Fibroblast of pulmonary artery (primary cell): ENCODE measurements at places on chromosomes 7 and 10.

DNA sequence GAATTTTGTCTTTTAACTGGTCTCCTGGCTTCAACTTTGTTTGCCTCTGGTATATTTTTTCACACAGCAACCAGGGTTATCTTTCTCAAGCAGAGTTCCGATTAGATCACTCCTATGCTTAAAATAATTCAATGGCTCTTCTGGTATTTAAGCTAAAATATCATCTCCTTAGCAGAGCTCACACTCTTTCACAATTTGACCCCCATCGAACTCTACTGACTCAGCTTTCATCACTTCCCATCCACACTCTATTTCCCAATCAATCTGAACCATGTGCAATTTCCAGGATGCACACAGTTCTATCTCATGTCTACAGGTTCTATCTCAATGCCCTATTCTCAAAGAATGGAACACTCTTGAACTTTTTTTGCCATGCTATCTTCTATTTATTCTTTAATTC lies 809.5 kb downstream of the GRID1 start:
- peak; percentile 24 for DNase-seq

- no peak for DNase-seq
These were observed 575.0 kb upstream of the MGMT start for GRCh38 chr10:128892005-128892404.

- peak; percentile 74 for DNase-seq
These were observed 4.9 kb downstream of the ZNF277 start for GRCh38 chr7:112211348-112211907.

- DNase-seq = no peak
These were observed 108.7 kb downstream of the TBXAS1 start for GRCh38 chr7:139937715-139938114.

DNA sequence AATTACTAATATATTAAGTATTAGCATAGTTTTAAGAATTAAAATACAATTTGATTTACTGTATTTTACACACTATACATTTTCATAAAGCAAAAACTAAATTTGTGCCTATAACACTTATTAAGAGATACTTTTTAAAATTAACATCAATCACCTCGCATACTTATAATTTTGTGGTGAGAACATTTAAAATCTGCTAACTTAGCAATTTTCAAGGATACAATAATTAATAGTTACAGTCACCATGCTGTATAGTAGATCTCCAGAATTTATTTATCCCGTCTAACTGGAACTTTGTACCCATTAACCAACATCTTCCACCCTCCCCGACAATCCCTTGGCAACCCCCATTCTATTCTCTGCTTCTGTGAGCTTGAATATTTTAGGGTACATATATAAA lies 47.5 kb downstream of the RELN start:
- no peak for DNase-seq

DNA sequence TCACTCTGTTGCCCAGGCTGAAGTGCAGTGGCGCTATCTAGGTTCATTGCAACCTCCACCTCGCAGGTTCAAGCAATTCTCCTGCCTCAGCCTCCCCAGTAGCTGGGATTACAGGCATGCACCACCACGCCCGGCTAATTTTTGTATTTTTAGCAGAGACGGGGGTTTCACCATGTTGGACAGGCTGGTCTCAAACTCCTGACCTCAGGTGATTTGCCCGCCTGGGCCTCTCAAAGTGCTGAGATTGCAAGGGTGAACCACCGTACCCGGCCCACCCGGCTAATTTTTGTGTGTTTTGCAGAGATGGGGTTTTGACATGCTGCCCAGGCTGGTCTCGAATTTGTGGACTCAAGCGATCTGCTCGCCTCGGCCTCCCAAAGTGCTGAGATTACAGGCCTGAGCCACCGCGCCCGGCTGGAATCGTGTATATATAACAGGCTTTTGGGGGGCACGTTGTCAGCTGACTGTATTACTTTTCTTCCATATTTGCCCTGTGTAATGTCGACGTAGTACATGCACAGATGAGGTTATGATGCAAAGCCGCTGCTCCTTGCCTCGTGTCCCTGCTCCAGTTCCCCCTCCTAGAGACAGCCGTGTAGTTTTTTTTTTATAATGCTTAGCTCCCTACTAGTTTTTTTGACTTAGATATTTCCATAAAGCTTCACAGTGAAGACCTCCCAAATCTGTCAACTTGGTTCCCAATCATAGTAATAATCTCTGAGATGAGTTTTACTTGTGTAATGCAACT lies 883 bp upstream of the TRA2A start:
- no peak for DNase-seq

DNA sequence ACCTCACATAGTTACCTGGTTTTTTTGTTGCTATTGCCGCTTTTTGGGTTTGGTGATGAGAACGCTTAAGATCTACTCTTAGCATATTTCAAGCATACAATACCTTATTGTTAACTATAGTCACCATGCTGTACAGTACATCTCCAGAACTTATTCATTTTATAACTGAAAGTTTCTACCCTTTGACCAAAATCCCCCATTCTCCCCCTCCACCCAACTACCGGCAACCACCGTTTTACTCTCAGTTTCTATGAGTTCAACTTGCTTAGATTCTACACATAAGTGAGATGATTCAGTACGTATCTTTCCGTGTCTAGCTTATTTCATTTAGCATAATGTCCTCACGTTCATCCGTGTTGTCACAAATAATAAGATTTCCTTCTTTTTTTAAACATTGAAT lies 86.7 kb upstream of the IL6 start:
- no peak for DNase-seq

GRCh38 chr10:11473128-11473760 lies 138.2 kb downstream of the USP6NL start:
- no peak for DNase-seq

DNA sequence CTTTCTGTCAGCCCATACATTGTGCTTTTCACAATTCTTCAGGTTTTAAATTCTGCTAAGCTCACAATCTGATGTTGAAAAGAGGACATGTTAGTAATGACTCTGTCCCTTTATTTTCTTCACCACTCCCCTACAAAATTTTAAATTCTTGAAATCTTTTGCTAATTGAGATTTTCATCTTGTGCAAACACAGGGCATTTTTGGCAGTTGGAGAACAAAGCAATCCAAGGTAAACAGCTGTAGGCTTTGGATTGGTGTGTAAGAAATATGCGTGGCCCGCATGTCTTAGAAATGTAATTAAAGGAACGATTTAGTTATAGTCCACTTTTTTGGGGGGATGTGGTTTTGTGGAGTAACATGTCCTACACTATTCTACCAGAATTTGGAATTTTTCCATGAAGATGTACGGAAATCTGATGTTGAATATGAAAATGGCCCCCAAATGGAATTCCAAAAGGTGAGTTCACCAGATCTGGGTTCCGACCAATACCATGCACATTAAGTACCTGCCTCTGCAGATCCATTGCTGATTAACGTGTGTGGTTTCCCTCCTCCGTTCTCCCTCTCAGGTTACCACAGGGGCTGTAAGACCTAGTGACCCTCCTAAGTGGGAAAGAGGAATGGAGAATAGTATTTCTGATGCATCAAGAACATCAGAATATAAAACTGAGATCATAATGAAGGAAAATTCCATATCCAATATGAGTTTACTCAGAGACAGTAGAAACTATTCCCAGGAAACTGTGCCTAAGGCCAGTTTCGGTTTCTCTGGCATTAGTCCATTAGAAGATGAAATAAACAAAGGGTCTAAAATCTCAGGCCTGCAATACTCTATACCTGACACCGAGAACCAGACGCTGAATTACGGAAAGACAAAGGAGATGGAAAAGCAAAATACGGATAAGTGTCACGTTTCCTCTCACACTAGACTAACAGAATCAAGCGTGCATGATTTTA lies 181.1 kb downstream of the ARHGAP21 start:
- DNase-seq = no peak

GRCh38 chr7:116449950-116450349 lies 49.6 kb upstream of the CAV2 start:
- DNase-seq = peak; percentile 77

- DNase-seq = no peak
These were observed 129.1 kb downstream of the PRKG1 start for GRCh38 chr10:51203359-51203758.

GRCh38 chr7:139750459-139751095 lies 27.2 kb downstream of the HIPK2 start:
- no peak for DNase-seq

GRCh38 chr7:30738026-30738915 lies 13.7 kb upstream of the INMT start:
- DNase-seq = no peak

- no peak for DNase-seq
These were observed 498.7 kb downstream of the NXPH1 start for GRCh38 chr7:8931906-8932646.

- DNase-seq = no peak
These were observed 81.0 kb upstream of the SLF2 start for GRCh38 chr10:100831742-100832141.

DNA sequence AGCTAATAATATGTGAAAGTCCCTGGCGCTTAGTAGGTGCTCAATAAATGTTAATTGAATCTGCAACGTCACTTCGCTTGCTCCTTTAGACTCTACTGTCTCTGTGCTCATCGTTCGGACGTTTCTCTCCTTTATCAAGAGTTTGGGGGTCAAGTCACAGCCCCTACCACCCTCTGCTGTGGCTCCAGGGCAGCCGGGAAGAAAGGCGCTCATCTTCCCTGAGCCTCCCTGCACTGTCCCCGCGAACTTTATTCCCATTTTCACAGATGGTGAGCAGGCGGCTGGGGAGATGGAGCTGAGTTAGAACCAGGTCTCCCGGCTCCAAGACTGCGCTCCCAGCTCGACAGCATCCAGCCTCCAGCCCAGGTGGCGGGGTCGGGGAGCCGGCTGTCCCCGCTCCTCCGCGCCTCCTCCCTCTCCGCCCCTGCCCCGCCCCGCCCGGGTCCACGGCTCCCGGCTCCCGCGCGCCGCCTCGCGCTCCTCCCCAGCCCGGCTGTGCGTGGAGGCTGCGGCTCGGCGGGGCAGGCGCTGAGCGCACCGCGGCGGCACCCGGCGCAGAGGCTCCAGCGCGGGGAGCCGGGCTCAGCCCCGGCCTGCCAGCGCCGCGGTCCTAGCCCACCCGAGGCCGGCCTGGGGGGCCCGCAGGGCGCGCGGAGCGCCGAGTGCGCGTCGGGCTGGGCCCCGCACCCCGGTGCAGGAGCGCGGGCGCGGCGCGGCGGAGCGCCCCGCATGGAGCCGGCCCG lies at the start of gene CLEC2L:
CLEC2L (plus strand) TSS at position 487 of the 743 bp plus-strand sequence; CDS start at position 730, 243 bp downstream.
- no peak for DNase-seq

GRCh38 chr10:132970641-132971438 lies 28.5 kb upstream of the CFAP46 start:
- DNase-seq = no peak

- DNase-seq = peak; percentile 87
These were observed 70.2 kb downstream of the PRTFDC1 start for GRCh38 chr10:24882047-24882698.

- peak; percentile 24 for DNase-seq
These were observed 276.9 kb upstream of the NEBL start for GRCh38 chr10:21173802-21174714.

GRCh38 chr10:49191349-49191748 lies 3.2 kb upstream of the TMEM273 start:
- DNase-seq = no peak

DNA sequence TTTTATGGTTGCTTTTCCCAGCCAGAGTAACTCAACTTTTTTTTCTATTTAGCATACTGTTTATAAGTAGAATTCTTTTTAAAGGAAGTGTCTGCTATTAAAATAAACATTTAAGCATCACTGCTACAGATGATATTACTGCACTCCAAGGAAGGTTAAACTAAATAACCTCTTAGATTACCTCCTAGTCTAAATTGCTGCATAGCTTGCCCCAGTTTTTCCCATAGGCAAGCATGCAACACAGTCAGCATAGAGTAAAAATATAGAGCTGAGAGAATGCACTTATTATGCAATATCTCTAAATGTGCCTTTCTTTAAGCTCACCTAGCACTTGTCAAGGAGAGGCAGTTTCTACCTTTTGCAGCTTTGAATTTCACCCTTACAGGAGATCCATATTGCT lies 1392.4 kb upstream of the CELF2 start:
- DNase-seq = no peak

DNA sequence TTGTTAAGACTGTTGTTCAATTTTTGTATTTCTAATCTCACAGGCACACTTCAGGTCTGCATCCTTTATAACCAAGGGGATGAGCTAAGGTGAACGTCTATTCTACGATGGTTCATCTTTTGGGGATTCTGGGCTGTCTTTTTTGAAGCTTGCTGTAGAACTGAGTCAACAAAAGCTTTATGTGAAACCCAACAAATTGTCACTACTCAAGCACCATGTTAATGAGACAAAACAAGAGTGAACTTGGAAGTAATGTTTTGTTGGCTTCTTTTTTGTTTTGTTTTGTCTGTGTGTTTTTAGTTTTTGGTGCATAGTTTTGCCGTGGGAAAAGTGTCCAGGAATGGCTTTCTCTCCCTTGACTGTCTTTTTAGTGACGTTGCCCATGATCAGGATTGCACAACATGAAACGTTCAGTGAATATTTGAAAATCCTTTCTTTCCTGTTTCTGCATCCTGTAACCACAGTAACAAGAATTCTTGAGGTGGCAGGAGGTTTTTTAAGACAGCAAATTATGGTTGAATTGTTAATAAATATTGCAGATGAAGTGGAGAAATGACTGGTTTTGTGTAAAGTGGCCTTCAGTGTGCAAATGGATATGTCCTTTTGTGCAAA lies 65.6 kb downstream of the WIPF3 start:
- peak; percentile 93 for DNase-seq

GRCh38 chr10:118595598-118596425 lies at the start of gene PRLHR:
Gene PRLHR (minus strand): TSS chr10:118595648. CDS start chr10:118595244, 404 bp downstream.
- peak; percentile 47 for DNase-seq

DNA sequence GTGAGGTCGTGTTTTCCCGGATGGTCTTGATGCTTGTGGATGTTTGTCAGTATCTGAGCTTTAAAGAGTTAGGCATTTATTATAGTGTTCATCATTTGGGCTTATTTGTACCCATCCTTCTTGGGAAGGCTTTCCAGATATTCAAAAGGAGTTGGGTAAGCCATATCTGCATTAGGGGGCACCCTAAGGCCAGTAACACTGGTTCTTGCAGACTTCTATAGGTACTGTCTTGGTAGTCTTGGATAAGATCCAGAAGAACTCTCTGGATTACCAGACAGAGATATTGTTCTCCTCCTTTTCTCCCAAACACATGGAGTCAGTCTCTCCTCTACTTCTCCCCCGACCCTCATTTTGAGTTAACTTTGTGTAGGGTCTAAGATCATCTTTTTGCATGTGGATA lies 92.8 kb downstream of the SDK1 start:
- DNase-seq = peak; percentile 16

- no peak for DNase-seq
These were observed 20.3 kb upstream of the PRKCQ start for GRCh38 chr10:6600224-6600987.

GRCh38 chr10:95963991-95964389 lies 56.2 kb downstream of the CC2D2B start:
- DNase-seq = no peak

GRCh38 chr7:138465046-138465445 lies 5.0 kb downstream of the TRIM24 start:
- no peak for DNase-seq

DNA sequence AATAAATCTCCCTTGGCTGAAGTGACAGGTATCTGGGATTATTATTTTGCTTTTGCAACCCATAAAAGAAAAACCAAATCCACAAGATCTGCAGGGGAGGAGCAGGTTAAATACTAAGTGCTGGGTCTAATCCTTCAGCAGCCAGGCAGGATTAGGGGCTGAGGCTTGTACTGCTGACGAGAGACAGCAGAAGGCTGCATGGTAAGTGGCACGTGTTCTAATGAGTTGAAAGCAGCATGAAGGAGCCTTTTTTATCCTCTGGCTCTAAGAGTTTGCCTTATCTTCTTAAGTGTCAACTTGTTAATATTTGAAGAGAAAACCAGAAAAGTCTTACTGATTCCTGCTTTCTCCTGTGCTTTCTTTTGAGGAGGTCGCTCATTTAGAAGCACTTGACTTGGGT lies 50.0 kb downstream of the LYZL2 start:
- no peak for DNase-seq
